ENCODE measurements at places on chromosomes 2 and 18.

GRCh38 chr2:201779901-201780673 is 646 bp downstream of the ALS2 start:
- DNase-seq = no peak

- DNase-seq = no peak
Observed at GRCh38 chr2:215668378-215668775, 232.5 kb upstream of the FN1 start.

DNA sequence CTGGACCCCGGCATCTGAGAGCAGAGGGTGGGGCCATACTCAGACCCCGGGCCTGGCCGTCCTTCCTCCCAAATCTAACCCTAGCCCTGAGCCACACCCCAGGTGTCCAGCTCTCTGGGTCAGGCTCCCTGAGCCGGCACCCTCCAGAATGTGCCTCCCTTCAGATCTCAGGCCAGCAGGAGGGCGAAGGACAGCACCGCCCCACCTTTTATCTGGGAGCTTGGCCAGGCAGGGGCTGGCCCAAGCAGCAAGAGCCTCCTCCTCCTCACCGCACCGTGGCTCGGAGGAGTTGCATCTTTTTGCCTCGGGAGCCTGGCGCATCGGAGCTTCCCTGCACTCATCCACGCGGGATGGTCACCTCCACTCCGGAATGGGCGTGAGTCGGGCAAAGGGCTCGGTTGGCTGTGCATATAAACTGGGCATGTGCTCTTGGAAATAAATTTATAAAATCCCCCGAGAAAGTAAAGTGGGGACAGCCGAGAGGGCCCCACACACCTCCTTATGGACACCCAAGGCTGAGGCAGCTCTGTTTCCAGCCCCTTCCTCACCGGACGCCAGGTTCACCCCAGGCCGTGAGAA is 69.1 kb upstream of the CTDP1 start:
- DNase-seq = no peak

- no peak for DNase-seq
Observed at GRCh38 chr2:220552790-220553535, 925.5 kb downstream of the SLC4A3 start.

- DNase-seq = peak; percentile 51
Observed at GRCh38 chr2:21317131-21317530, 193.4 kb downstream of the TDRD15 start.

GRCh38 chr2:23589739-23590138 is 204.8 kb downstream of the KLHL29 start:
- no peak for DNase-seq

DNA sequence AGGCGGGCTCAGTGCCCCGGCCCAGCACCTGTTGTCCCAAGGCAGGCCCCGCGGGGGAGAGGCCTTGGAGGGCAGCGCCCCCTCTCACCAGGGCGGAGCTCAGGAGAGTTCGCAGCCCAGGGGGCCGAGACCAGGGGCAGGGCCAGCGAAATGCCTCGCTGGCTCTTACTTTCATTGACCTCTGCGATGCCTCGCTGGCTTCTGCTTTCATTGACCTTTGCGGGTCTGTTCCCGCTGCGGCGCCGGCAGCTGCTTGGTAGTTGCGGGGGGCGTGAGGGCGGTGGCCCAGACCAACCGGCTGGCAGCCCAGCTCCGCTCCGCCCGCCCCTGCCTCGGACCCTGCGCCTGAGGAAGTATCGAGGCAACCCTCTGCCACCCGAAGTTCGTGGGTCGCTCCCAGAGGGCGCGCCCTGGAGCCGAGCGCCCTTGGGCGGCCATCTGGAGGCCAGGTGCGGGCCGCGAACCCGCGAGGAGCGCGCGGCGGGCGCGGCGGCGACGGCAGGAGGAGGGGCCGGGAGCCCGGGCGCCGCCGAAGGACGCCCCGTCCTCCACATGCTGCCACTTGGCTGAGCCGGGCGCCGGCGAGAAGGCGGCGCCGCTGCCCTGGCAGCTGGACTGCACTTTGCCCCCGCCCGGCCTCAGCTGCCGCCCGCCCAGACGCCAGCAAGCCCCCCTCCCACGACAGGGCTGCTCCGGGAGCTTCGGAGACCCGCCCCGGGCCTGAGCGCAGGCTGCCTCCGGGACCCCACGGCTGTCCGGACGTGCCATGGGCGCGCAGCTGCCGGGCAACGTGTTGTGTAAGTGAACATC is 118.0 kb upstream of the MSTN start:
- no peak for DNase-seq

- DNase-seq = no peak
Observed at GRCh38 chr2:160836755-160837154, 323.5 kb upstream of the TANK start.

DNA sequence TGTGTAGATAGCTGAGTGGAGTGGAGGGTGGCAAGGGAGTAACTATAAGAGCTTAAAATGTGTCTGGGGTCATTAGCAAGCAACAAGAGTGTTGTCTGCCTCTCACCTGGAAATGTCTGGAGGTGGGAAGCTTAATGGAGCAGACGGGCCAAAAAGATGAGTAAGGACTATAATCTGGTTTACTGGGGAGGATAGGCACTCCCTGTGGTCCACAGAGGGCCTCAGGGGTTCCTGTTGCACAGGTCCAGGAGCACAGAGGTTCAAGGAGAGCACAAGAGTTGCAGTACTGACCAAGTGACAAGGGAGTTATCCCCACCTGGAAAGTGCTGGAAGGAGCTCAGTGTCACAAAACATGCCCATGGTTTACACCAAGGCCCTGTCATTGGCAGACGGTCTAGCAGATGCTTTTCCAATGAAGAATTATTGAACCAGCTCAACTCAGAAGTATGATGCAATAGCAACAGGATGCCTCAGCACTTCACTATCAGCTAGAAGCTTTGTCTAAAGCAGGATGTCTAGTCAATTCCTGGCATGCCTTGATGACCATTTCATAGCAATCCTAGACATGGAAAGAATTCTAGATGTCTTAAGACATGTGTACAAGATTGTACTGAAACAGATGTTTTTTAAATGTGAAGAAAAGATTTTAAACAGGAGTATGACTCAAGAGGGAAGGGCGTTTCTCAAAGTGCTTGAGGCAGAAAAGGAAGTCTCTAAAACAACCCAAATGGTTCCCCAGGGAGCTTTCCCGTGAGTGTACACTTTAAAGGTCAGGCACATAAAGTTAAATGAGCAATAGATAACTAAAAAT is 62.9 kb upstream of the SERPINE2 start:
- no peak for DNase-seq

- DNase-seq = peak; percentile 82
Observed at GRCh38 chr2:95022309-95023221, 2.9 kb upstream of the MAL start.

DNA sequence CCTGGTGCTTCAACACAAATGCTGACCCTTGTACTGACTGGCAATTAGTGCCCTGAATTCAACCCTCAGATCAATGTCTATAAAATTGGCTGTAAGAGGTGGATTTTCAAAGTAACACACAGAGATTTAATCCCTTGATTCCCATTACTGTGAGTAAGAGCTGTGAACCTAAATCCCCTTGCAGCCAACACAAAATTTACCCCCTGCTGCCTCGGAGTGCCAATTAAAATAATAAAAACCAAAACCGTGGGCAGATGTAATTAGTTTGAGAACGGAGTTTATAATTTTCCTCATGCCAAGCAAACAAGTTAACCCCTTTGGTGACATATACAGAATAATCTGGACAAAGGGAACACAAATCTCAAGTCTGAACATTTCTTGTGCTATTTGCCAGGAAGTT is 55.8 kb upstream of the REV1 start:
- DNase-seq = no peak

DNA sequence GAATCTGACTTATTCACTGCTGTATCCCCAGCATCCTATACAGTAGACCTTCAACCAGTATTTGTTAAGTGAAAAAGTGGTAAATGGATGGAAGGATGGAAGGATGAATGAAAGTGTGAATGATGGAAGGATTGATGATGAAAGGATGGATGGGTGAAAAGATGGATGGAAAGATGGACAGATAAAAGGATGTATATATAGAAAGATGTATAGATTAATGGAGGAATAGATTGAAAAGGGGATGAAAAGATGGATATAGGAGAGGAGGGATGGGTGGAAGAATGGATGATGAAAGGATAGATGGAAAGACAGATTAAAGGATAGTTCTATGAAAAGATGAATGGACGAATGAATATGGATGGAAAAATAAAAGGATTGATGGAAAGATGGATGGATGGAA is 50.0 kb downstream of the PSD4 start:
- DNase-seq = no peak

DNA sequence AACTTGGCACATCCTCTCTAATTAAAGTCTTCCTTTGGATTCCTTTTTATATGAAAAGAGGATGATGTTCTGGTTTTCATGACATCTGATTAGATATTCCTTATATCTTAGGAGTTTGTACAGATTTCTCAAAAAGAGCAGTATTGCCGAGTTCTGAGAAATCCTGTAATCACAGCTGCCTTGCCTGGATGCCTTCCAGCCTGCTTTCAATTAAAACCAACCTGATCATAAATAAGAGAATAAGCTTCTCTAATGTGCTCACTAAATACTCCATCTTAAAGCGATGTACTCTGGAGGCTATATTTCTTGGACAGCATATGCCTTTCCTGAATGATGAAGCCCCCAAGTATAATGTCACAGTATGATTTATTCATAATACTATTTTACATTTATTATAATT is 1203.8 kb upstream of the PIK3C3 start:
- no peak for DNase-seq

- no peak for DNase-seq
Observed at GRCh38 chr2:239500574-239501550, 100.0 kb upstream of the HDAC4 start.

DNA sequence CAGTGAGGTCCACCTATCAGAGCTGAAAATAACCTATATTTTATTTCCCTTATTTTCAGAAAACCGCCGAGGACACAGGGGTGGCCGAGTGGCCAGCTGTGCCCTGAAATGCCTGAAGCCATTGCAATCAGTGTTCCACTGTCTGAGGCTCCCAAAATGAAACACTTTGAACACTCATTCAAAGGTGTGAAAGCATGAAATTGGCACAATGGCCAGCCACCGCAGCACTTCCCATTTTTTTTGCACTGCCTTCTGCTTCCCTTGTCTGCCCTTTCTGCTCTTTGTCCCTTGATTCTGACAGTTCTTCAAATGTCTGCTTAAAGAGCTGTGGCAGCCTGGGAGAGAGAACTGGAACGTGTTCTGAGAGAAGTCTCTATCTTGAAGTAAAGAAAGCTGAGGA is 1127.5 kb upstream of the CELF4 start:
- DNase-seq = no peak
